ENCODE measurements at places on chromosomes 16 and 17. TPM values are rescaled to one million over a fixed set of nuclear protein-coding genes. Genes with fewer than 3 reads are reported as not detected.
A peak's percentile ranks its signal among the peaks of the same experiment; 100 is the strongest.

DNA sequence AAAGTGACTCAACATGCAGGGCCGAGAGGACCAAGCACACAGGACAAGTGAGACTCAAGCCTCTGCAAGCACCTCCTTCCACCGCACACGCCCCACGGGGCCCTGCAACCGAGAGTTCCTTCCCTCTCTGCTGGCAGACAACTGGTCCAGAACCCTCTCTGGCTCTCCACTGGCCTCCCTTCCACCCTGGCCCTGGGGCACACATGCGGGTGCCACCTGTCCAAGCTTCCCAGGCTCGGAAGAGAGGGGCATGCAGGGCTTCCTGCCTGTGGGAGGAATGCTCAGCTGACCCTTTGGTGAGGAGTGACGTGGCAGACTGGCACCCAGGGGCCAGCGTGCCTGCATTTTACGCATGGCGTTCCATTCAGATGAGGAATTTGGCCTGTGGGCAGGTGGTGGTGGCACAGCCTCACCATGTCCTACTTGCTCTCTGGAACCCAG, 59.8 kb downstream of the PIPOX start:
- no peak overlapping the region for H3K27ac ChIP-seq
- no peaks in the 10 kb centered on the region for H3K4me1 ChIP-seq
- peaks cover 25% of the 10 kb centered on the region for H3K36me3 ChIP-seq
- no peaks in the 10 kb centered on the region for H3K27me3 ChIP-seq

DNA sequence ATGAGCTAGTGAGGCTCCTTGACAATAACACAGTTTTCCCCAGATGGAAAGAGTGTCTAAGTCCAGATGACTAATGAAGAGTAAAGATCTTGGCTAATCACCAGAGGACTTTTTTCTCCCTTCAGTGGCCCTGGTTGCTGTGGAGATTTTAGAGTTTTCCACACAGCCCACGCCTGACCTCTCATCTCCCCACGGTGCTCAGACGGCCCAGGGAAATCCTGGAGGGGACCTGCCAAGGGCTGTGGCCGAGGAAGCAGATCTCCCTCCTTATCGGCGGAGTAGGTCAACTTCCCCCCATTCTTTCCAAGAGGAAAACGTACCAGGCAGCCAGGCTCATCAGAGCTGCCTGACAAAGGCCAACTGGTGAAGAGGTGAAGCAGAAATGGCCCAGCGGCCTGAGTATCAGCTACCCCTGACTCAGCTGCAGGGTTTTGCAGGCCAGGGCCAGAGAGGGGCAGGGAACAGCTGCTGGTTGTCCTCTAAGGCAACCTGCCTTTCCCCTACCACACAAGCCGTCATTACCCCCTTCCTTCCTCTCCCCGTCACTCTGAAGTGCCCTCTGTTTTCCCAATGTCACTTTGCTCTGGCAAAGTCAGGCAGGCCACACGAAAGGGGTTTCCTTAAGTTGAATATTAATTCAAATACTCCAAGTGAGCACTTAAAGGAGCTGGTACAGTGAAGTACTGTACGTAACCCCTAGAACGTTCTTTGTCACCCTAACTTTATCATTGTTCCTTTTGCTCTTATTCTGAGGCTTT, 140.2 kb upstream of the ADAMTS18 start:
- H3K4me3 ChIP-seq, result no peak overlapping the region
- peaks cover 26% of the 10 kb centered on the region for H3K4me1 ChIP-seq
- no peaks in the 10 kb centered on the region for H3K27me3 ChIP-seq
- DNase-seq, result peak; percentile 71
- H3K27ac ChIP-seq, result peak overlapping the region; percentile 32

- no peak overlapping the region for H3K27ac ChIP-seq
- DNase-seq, result no peak
Measured at GRCh38 chr16:88892065-88892464, 25.6 kb upstream of the PABPN1L start.

Gene TOX3
- total RNA-seq, result 2.2 TPM

Gene GRAPL
- 3.9 TPM for total RNA-seq

All from lung (tissue), 17 donors.